HT-29 (cell line): ENCODE measurements at places on chromosomes 2 and 18.

DNA sequence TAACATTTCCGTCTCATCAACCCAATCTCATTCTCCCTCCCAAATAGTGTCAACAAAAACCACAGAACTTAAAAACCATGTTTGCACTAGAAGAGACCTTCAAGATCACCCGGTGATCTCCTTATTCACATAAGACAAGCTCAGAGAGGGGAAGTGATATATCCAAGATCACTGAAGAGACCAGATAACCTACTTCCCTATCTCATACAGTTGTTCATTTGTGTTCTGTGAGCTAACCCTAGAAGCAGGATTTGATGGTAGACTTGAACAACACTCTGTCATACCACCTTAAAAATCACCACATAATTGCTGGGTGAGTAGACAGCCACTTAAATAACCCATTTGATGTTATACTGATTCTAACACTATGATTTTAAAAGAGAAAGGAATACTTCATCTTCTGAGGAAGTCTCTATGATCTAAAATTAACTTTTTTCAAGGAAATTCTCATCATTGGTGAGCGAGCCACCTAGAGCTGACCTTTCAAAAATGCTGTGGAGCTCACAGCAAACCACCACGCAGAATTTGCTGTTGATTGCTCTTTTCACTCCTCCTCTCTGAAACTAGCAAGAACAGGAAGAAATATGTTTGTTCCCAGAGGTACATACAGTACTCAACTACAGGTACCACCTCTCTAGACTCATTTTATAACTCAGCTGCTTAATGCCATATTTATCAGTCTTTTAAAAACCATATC is 15.1 kb downstream of the AAK1 start:
- DNase-seq = no peak

- DNase-seq = no peak
Observed at GRCh38 chr2:176455816-176456291, 186.6 kb downstream of the MTX2 start.

DNA sequence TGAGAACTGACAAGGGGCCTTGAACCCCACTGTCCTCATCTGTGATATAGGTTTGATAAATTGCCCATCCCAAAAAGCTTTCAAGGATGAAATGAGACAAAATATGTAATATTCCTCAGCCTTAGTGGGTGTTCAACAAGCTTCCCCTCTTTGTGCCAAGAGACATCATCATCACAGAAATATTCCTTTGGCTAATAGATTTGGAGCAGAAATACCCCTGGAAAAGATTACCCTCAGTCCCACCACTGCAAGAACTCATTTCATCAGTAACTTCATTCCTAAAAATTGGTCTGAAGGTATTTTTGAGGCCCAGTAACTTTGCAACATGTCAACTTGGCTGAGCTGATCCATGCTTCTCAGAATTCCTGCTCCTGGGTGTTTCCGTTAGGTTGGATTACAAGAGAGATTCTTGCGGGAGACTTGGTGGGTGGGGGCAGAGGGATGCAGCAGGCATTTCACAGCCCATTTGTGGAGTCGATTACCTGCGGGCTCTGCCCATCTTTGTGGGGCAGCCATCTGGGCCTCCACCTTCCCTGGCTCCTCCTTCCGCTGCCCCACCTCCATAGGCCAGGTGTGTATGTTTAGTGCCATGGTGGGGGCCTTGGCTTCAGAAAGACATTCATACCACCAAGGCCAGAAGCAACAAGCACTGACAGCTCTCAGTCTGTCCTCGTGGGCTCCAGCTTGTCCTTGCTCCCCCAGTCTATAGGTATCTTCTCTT is 263.9 kb downstream of the GLI2 start:
- DNase-seq = no peak

GRCh38 chr18:11724781-11725180 is 35.7 kb downstream of the GNAL start:
- DNase-seq = no peak

DNA sequence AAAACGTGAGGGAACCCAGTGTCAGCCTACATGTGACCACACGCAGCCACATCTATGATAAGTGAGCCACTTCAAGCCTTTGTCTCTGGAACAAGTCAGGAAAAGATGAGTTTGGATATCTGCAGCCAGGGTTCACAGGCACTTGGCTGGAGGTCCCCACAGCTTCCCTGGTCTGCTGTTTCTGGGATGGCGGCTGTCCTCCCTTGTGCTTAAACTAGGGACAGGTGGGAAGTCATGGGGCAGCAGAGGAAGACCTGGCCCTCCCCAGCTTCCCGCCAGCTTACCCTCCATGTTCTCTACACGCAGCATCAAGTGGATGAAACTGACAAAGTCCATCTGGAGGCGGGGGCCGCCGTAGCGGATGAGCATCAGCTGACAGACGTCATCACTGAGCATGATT is 38.5 kb upstream of the GALNT14 start:
- no peak for DNase-seq
